Activated CD4-positive, alpha-beta T cell treated with anti-CD3 and anti-CD28 coated beads for 24 hours (primary cell): ENCODE measurements at places on chromosomes 7 and 10.

- DNase-seq, result no peak
Measured at GRCh38 chr7:38927751-38928150, 18.8 kb upstream of the VPS41 start.

DNA sequence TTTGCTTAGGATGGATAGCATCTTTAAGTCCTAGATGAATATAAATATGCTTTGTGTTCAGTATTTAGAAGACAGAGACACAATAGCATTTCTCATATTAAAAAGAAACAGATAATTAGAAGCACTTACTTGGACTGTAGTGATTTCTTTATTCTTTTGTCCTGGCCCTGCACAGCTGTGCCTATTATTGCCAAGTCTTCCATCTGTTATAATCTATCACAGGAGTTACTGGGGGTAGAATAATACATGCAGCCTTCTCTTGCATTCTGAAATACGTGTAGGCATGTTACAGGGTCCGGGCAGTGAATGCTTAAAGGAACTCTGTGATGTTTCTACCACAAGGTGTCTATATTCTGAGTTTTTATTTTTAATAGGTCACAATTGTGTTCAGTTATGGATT lies 461.5 kb upstream of the COBL start:
- DNase-seq, result no peak

GRCh38 chr7:101743995-101744360 lies 73.4 kb upstream of the CUX1 start:
- DNase-seq, result no peak

DNA sequence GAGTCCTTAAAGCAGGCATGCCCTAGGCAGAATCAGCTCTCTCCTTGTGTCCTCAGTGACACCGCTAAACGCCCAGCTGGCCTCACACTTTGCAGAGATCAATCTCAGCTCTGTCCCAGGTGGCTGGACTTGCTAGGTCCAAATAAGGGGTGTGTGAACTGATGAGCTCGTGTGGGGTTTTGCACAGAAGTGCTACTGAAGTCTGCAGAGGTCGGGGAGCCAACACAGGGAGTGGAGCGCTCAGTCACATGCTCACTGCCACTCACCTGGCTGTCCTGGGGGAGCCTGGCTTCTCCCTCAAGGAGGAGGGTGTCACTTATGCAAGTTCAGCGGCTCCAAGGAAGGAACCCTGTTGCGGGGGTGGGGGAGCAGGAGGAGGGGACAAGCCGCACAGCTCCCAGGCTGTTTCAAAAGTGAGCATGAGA lies 2.0 kb downstream of the ELN start:
- DNase-seq, result no peak

GRCh38 chr7:1083729-1084657 lies 3.9 kb upstream of the GPER1 start:
- no peak for DNase-seq

DNA sequence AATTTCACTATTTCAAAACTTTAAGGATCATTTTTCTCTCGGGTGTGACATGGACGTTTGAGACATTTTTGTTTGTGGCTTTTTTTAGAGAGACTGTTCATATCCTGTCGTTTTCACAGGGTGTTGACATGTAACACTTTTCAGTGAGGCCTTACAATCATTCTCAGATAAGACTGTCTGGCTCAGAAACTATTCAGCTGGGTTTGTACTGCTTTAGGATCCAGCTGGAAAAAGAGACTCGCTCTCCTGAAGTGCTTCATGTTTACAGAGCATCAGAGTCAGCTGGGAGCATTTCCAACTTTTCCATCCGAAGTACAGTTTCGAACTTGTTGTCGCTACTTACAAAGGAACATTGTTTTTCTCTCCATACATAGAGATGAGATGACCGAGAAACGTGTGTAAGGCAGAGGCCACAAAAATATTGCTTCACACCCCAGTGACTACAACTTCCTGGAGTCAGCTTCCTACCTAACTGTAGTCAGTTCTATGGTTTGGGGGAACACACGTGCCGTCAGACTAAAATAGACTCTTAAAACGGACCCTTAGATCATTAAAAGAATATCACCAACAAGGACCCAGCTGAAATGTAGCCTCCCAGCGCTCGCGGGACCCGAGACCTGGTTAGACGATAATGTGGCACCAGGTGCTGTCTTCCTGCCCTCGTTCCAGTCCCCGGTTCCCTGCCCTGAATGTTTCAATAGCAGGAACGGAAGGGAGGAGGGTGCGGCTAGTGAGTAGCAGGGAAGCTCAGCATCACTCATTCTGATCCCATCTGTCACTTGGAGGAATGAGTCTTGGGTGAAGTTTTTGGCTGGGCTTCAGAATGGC lies 78.0 kb downstream of the MKI67 start:
- DNase-seq, result no peak

GRCh38 chr10:130807096-130807495 lies 504.4 kb downstream of the TCERG1L start:
- DNase-seq, result no peak

DNA sequence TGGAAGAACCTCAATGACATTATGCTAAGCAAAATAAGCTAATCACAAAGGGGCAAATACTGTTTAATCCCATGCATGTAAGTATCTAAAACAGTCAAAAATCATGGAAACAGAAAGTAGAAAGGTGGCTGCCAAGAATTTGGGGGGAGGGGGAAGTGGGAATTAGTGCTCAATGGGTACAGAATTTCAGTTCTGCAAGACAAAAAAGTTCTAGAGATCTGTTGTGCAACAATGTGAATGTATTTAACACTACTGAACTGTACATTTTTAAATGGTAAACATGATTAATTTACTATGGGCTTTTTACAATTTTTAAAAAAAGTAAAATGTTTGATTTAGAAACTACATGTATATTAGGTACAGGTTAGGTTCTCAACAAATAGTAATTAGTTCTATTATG lies 11.9 kb downstream of the EZH2 start:
- DNase-seq, result no peak

- DNase-seq, result no peak
Measured at GRCh38 chr10:130226012-130226411, 89.8 kb downstream of the GLRX3 start.

DNA sequence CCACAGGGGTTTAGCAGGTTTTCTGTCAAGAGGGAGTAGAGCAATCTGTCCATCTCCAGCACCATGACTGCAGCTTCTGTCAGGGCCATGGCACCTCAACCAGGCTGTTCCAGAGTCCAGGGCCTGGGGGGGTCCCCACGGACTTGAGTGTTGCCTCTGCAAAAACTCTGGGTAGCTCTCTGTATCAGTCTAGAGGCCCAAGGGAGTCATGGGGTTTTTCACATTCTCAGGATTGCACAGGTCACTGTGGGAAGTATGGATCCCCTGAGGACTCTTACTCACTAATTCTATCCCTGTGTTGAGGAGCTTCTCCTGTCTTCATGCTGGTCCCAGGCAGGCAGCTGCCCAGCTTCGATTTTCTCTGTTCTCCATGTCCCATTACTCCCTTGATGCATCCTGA lies 60.5 kb downstream of the RNF133 start:
- no peak for DNase-seq

GRCh38 chr7:271266-272107 lies 18.5 kb upstream of the FOXL3 start:
- DNase-seq, result no peak
